ENCODE measurements at places on chromosomes 11 and 22.

- DNase-seq, result no peak
Measured at GRCh38 chr22:34502821-34503220, 563.1 kb upstream of the ISX start.

DNA sequence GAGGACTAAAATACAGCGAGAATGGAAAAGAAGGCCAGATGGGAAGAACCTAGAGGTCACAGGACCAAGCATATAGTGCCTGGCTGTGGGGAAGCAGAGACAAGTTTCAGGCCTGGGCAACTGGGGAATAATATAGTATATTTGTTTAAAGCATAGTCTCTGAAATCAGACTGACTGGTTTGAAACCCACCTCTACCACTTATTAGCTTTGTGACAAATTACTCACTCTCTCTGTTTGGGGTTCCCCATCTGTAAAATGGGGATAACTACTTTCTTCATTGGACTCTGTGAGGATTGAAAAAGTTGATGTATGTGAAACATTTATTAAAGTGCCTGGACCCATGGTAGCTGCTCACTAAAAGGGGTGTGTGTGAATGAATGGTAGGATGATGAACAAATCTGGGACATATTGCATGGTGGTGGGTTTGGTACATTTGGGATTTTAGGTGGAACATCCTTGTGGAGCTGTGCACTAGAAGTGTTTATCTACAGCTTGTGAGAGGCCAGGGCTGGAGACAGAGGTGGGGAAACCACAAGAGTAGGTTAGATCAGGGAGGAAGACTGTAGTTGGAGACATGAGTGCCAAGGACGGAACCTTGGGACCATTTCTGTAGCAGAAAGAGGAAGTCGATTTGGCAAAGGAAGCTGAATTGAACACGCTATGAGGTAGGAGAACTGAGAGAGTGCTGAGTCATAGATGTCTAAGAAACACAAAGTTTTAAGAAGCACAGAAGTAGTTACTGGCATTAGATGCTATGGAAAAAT, 52.6 kb downstream of the SWAP70 start:
- DNase-seq, result peak; percentile 60

DNA sequence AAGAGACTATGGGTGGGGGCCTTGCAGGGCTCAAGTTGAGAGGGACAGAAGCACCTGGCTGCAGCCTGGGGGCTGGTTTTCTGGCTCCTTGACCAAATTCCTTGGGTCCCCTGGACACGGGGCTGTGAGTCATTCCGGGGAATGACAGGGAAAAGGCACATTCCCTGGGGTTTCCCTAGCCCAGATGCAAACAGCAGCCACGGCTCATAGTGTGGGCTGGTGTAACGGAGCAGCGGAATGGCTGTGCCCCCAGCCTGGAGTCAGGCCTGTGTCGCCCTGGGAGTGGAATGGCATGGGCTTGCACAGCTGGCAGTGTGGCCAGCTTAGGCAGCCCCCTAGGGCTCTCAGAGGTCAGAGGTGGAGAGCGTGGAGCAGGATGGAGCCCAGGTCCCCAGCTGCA, 77.6 kb upstream of the KCNQ1OT1 start:
- DNase-seq, result no peak

GRCh38 chr11:126751242-126751641, 249.3 kb downstream of the KIRREL3 start:
- peak; percentile 29 for DNase-seq

DNA sequence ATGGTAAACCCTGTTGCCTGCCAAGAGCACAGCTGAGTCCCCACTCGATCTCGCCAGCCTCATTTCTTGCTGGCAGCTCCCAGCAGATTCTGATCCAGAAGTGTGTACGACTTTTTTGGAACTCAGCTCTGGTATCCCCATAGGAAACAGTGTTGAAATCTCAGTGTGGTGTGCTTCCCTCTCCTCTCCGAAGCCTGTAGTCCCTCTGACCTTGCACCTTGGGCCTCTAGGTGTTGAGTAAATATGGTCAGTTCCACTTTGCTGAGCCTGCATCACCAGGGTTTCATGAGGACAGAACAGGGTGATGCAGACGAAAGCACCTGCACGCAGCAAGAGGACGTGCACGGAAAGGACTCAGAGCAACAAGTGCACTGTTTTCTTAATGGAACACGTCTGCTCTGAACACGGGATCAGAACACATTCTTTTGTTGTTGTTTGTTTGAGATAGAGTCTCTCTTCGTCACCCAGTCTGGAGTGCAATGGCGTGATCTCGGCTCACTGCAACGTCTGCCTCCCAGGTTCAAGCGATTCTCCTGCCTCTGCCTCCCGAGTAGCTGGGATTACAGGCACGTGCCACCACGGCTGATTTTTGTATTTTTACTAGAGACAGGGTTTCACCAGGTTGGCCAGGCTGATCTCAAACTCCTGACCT, 3.8 kb upstream of the CPT1A start:
- no peak for DNase-seq

GRCh38 chr11:82864268-82864667, 36.0 kb downstream of the PRCP start:
- peak; percentile 66 for DNase-seq

DNA sequence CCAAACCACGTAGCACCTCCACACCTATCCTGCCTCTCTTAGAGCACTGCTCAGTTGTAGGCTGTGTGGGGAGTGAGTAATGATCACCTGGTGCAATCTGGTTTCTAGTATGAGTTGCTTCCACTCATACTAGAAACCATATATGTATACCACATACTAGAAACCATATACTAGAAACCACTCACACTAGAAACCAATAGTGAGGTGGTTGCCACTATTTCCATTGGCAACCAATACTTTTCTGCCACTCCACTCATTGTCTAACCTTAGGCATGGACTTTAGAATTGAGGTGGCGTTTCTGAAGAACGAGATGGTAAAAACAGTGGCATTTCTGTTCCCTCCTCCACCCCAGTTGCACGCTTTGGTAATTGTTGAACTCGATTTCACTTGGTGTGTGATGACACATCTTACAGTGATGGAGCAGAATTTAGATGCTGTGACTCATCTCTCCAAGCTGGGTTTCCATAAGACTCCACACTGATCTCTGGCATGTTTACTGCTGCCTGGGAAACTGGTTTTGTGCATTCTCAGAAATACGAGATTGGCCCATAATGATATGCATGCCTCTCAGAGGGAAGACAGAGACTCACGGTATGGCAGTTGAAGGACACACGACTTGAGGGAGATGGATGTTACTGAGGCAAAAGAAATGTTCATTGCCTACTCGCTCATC, 82.9 kb downstream of the KIRREL3 start:
- DNase-seq, result peak; percentile 98

All from stromal cell of bone marrow (primary cell).